ENCODE measurements at places on chromosomes 2 and 18. TPM values are rescaled to one million over a fixed set of nuclear protein-coding genes. Genes with fewer than 3 reads are reported as not detected.

CTNNA2 gene
- total RNA-seq, result not detected

PJVK gene
- 1.4 TPM for total RNA-seq

DNPEP gene
- total RNA-seq, result 32.3 TPM

RND3 gene
- total RNA-seq, result 62.3 TPM

MYO3B gene
- 0.24 TPM for total RNA-seq

DNA sequence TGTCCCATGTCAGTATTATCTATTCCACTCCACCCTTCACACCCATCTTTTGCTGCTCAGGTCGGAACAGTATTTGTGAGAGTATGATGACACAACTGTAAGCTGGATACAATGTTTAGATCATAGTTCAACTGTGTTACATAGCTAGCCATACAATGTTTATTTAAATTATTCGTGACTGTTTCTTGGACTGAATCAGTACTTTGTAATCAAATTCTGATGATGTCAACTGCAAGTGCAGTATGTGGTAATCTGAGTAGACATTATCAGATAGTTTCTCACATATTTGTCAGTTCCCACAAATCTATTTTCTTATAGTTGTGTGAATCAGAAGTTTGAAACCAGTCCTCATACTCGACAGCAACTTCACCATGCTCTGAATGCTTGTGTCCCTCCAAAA is 177.6 kb downstream of the ZNF407 start:
- no peak for ATAC-seq

DNA sequence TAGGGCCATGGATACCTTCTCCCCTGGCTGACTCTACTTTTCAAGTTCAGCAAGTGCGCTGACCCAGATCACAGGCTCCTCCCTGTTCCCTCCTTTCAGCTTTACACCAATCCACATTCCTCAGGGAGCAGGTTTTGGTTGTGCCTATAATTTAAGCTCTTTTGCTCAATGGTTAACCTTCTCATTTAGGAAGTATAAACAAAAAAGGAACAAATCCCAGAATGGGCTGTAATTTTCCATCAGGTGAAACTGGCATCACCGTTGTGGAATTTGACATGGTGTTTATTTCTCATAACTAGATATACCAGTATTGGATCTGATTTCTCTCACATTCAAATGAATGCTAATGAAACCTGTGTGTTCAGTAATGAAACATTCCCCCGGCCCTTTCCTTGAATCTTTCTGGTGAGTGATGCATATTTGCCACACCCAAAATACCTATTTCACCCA is 13.6 kb downstream of the STRN start:
- peak; percentile 84 for ATAC-seq

DNA sequence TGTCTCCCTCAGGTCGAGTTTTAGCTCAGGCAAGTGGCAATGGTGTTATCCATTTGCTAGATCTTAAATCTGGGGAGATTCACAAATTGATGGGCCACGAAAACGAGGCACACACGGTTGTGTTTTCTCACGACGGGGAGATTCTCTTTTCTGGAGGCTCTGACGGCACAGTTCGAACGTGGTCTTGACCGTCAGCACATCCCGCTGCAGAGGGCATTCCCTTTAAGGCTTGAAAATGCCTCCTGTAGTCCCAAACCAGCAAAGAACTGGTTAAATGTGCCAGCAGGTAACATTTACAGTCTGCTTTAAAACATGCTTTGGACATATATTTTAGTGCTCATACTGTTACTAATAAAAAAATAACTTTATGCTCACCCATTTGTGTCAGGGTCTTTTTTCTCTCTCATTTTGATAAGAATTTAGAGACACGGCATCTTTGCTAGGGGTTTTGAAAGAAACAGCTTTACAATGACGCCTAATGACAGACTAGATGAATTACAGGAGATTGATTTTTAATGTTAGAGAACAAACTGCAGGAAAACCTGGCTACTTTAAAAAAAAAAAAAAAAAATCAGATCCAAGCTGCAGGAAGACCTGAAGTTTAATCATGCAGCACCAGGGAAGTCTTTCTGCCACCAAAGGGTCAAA is 602 bp upstream of the VWC2L start:
- ATAC-seq, result no peak

DNA sequence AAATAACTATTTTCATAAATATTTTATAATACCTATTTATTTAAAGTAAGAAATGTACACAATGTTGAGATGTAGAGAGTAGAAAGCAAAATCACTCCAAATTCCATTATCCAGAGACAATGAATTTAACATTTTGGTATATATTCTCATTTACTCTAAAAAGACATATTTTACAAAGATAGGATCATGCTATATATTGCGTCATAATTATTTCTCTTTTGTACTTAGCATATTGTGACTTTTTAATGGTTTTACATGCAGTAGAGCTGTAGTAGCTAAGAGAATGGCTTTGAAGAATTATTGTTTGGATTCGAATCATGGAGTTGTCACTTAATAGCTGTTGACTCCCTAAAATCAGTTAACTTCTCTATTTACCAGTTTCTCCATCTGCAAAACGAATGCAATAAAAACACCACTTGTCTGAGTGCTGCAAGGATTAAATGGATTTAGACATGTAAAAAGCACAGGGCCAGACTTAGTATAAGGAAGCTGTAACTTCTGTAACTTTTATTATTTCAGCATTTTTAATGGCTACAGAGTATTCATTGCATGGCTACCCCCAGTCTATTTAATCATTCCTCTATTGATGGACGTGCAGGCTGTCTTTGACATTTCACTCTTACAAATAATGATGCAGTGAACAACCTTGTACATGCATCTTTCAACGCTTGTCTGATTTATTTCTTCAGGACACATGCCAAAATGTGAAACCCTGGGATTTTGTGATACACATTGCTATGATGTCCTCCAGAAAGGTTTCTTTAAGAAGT is 33.2 kb downstream of the KCNS3 start:
- ATAC-seq, result no peak

All from esophagus mucosa (tissue), 1 donor.